ENCODE measurements at places on chromosomes 6 and 20.

- peak; percentile 49 for DNase-seq
These were observed 623 bp upstream of the SNX9 start for GRCh38 chr6:157822245-157823000.

- DNase-seq = no peak
These were observed 139.3 kb downstream of the FOXC1 start for GRCh38 chr6:1749041-1749440.

- DNase-seq = no peak
These were observed 24.4 kb upstream of the FAM184A start for GRCh38 chr6:119102901-119103300.

- no peak for DNase-seq
These were observed 167.2 kb upstream of the THEMIS start for GRCh38 chr6:128068119-128068479.

DNA sequence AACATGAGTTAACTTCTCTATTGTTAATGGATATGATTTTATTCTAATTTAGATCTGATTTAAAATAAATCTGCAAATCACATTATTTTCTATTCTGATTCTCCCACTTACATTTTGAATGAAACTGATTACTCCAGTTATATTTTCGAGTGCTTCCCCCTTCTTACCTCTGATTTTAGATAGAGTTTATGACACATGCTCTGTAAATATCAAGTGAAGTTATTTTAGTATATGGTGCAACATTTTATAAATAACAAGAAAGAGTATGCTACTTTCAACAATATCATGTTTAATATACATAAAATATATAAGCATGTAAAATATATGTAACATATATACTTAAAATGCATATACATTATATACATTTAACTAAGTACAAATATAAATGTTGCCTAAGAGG is 38.9 kb downstream of the PLCB1 start:
- no peak for DNase-seq

DNA sequence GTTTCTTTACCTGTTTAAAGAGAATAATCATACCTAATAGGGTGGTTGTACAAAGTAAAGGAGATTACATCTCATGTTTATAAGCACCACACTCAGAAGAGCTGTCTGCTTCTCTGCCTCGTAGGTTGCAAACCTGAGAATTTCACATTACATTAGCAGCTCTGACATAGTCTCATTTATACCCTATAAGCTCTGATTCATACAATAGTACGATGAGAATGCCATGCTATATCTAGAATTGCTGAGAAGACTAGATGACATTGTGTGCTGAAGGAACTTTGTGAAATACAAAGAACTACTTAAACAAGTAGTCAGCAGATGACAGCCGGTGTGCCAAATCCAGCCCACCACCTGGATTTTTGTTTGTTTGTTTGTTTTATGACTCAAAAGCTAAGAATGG is 121.2 kb downstream of the ADAT2 start:
- DNase-seq = no peak

DNA sequence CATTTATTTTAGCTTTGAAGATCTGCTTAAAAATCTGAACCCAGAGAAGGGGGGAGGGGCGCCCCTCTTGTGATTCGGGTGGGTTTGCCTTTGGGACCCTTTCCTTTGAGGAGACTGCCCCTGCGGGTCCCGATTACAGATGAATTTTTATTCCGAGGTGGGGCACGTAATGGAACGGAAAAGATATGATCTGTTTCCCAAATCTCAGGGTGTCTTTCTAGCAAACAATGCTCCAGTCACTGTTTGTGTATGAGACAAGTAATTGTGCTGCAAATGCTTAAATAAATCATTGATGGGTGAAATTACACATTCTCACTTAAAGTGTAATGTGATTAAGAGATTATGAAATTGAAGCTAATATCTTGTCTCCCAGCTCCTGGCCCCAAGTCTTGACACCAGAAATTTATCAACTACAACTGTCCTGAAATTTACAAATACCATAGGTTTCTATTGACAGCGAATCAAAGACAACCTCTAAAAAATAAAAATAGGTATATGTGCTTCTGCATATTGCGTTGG is 30.7 kb downstream of the TFAP2A start:
- DNase-seq = no peak

DNA sequence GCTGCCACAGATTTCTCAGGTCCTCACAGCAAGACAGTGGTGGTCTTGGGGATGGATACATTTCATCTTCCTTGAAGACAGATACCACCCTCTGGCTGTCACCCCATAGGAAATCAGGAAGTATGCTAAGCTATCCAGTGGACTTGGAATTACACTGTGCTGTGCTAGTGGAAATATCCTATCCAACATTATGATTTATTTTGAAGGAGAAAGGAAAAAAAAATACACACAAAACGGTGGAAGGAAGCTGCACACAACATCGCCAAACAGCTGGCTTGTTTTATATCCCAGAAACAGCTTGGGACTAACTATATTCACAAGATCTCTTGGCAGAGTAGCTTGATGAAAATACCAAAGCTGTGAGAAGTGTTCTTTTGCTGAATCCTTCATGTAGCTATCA is 257.6 kb downstream of the LAMA2 start:
- no peak for DNase-seq

- no peak for DNase-seq
These were observed 38.8 kb upstream of the ZNFX1 start for GRCh38 chr20:49316704-49317103.

- DNase-seq = no peak
These were observed 298.7 kb downstream of the TSHZ2 start for GRCh38 chr20:53270792-53271375.

DNA sequence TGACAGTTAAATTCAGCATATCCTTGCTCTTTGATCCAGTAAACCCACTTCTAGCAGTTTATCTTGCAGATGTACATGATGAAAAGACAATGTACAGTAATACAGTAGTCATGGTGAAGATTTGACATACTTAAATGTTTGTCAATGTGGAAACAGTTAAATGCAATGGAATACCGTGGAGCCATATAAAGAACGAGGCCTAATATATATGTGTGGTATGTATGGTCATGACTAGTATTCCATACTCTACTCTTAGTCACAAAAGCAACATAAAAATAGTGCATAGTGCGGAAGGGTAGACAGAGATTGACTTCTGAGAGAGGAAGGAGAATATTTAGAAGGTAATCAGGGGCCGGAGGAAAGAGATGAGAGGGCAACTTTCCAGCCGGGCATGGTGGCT is 70.7 kb upstream of the ARMC2 start:
- no peak for DNase-seq

DNA sequence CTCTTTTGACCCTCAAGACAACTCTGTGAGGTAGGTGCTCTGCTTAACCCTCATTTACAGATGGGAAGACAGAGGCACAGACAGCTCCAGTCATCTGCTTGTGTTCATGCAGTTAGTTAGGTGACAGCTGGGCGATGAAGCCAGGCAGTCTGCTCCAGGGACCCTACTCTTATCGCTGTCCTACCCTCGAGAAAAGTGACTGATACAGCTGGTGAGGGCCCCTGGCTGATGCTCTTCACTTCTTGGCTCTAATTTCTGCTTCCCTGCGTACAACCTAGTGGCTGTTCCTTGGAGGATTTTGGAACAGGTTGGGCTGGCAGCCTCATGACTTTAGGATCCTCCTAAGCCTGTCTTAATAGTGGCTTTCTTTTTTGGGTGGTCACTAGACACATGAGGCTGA is 9.1 kb upstream of the TJAP1 start:
- no peak for DNase-seq

DNA sequence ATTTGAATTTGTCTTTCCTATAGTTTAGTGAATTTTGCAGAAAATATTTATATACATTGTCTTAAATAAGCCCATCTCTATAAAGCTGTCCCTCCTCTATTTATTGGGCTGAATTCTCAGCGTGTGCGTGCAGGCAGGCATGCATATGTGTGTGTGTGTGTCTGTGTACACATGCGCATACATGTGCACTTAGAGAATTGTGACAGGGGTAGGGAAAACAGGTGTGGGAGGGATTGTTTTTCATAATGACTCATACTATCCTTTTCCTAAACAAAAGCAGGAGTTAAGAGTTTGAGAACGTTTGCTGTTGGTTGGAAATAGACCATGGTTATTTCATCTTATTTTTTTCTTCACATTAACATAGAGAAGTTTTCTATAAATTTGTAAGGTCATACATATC is 43.4 kb upstream of the FABP7 start:
- no peak for DNase-seq

DNA sequence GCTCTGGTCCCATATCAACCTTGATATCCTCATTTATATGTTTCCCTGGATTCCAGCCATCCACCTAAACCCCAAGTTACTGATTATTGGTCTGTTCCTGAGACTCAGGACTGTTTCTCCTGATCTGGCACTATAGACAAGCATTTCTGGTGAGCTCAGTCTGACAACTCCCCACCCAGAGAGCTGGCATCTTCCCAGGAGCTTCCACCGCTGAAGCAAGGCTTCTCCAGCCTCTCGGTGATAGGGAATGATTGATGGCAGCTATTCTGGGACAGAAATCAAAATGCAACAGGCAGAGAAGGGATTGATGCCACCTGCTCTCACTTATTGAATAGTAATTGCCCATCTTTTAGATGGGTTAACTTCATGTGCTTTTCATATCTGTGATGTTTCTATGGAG is 169.7 kb upstream of the GGTLC1 start:
- no peak for DNase-seq

- no peak for DNase-seq
These were observed 62.3 kb downstream of the TRAM2 start for GRCh38 chr6:52514514-52514913.

DNA sequence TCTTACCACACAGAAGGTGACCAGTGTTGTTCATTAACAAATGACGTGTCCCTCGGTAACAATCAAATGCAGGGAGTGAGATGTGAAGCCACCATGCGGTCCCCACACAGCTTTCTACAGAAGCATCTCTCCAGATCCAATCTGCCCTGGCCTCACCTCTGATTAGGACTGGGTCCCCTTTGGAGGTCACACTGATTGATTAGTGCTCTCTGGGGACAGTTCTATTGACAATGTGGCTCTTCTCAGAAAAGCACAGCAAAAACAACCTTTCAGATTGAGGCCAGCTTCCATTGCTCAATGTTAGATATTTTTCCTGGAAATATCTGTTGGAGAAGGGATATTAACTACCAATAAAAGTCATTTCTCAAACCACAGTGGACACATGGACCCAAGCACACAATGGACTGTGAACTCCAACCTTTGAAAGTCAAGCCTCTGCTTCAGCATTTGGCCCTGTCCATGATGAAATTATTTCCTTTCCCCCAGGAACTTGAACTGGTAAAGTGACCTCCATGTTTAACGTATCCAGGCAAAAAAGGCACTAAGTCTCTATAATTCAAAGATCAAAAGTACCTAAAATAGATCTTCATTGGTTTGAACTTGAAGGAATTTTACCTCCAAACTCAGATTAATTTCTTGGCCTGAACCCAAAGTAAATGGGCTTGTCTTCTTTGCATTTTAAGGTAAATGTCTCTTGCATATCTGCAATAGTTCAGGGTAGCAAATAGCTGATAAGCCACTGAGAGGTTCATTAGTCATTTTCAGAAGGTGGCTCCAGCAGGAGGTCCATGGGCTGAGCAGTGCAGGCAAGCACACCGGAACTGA is 118.5 kb downstream of the FOXA2 start:
- no peak for DNase-seq

DNA sequence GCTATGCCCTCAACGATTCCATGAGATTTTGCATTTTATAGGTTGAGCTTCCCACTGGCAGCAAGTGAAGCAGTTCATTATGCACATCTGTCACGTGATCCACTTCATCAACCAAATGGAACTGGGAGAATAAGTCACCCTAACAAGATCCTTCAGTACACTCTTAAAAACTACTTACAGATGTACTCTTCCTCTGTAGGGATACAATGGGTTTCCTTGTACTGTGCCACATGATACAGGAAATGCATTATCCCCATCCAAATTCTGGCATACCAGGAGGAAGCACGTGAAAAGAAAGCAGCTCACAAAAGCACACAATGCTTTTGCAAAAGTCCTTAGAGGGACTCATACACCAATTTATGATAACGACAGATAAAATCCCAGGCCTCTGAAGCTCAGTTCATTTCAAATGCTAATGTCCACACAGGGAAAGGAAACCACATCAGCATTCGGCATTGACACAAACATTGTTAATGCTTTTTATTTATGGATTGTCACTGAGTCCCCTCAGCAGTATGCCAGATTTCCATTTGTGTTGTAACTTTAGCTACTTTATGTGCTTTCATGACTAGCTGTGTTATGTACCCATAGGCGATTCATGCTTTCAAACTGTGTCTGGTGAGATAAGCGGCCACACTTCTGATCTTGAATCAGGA is 58.1 kb upstream of the REV3L start:
- DNase-seq = no peak

DNA sequence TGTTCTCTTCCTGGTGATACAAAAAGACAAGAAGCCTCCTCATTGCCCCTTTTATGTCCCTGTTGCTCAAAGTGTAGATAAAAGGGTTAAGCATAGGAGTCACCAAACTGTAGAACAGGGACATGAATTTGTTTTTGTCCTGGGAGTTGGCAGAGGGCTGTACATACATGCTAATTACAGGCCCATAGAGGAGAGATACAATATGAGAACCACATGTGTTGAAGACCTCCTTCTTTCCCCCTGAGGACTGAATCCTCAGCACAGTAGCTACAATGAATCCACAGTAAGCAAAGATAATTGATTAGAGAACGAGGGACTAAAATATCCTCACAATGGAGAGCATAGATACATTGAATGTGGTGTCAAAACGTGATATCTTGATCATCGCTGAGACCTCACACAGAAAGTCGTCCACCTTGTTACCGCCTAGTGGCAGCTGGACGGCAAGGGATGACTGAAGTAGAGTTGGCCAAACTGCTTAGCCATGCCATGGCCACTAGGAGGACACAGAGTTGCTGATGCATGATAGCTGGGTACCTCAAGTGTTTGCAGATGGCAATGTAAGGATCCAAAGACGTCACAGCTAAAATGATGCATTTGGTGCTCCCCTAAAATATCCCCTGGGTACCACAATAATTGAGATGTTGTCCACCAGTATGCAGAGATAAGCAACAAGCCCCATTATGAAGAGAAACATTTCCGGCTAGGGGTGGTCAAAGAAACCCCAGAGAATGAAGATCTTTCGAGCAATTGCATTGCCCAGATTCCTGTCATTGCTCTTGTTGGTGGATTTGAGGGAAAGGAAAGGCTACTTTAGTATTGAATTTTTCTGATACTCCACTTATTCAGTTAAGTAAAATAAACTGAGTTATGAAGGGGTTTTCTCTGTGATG is 15.0 kb downstream of the OR2B3 start:
- DNase-seq = peak; percentile 22

DNA sequence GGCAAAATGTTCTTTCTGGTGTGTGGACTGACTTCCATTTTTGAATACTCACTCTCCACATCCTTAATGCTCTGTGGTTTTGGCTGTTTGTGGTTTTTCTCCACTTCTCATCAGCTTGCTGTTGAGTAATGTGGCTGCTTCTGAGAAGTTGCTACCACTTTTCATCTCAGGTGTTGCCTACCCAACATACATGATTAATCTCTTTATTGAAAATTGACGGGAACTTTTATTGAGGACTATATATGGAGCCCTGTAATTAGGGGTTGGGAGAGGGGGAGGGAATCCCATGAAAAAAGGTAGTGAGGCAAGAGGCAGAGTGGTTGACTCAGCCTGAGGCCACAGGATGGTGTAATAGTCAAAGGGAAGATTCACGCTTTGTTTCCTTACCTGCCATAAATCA is 17.6 kb downstream of the IL22RA2 start:
- peak; percentile 95 for DNase-seq

Measured in common myeloid progenitor, CD34-positive (primary cell).